ENCODE measurements at places on chromosomes 4 and X. TPM values are rescaled to one million over a fixed set of nuclear protein-coding genes. Genes with fewer than 3 reads are reported as not detected.

Gene KIF4A
- 63.1 TPM for total RNA-seq

Gene CT55
- total RNA-seq = 0.08 TPM

Gene BEND4
- total RNA-seq = 0.13 TPM

DNA sequence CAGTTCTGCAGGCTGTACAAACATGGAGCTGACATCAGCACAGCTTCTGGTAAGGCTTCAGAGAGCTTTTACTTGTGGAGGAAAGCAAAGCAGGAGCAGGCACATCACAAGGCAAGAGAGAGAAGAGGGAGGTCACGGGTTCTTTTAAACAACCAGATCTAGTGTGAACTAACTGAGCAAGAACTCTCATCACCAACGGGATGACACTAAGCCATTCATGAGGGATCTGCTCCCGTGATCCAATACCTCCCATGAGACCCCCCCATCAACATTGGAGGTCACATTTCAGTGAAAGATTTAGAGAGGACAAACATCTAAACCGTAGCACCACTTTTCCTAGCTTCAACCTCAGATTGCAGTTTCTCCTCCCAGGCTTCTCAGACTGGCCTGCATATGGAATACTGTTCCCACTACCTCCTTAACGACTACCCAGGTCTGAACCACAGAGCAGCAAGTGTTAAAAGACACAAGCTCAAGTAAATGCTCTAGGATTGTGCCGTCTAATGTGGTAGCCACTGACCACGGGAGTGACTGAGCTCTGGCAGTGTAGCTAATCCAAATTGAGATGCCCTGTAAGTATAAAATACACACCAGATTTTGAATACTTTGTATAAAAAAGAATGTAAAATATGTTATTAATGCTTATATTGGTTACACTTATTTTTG is 192.7 kb downstream of the PTTG2 start:
- peak; percentile 19 for DNase-seq

- DNase-seq = no peak
Observed at GRCh38 chrX:112734290-112734689, 54.6 kb upstream of the LHFPL1 start.

Gene ENPEP
- 0.56 TPM for total RNA-seq

- DNase-seq = no peak
Observed at GRCh38 chr4:3135155-3136011, 60.9 kb downstream of the HTT start.

DNA sequence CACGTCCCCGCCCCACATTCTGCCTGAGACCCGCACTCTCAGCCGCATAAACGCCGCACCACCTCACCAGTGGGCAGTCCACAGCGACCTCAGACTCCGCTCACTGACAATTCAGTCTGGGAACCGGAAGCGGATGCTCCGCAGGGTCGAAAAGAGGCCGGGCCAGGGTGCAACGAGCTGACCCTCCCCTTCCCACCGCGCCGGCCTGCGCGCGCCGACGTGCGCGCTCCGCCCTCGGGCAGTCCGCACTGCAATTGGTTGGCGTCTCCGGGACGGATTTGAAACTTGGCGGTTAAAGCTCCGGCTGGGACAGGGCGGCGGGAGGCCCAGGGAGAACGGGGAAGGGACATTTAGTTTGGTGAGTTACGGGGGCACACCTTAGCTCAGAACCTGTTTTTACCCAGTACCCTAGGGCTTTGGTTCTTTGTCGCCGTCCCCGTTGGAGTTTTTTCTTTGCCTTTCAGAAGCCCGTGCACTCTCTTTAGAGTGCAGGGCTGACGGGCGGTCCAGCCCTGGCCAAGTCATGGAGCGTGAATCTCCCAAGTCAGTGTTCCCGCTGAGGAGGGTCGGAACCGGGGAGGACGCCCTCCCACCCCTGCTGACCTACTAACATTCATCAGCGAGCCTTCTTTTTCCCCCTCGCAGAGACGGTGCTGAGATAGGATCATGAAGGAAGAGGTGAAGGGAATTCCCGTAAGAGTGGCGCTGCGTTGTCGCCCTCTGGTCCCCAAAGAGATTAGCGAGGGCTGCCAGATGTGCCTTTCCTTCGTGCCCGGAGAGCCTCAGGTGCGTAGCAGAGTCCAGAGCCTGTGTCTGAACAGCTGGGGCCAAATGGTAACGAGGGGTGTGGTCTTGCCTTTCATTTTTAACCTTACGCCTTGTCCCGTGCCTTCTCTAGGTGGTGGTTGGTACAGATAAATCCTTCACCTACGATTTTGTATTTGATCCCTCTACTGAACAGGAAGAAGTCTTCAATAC is at the start of the genes KIF4A and PDZD11:
Gene KIF4A, plus strand, starts transcription at position 312 of the 978 bp plus-strand sequence. Its CDS starts 355 bp downstream, at position 667.
Gene PDZD11, minus strand, starts transcription at position 135 of the 978 bp plus-strand sequence. CDS start 586 bp downstream, outside the sequence.
- peak; percentile 90 for DNase-seq

DNA sequence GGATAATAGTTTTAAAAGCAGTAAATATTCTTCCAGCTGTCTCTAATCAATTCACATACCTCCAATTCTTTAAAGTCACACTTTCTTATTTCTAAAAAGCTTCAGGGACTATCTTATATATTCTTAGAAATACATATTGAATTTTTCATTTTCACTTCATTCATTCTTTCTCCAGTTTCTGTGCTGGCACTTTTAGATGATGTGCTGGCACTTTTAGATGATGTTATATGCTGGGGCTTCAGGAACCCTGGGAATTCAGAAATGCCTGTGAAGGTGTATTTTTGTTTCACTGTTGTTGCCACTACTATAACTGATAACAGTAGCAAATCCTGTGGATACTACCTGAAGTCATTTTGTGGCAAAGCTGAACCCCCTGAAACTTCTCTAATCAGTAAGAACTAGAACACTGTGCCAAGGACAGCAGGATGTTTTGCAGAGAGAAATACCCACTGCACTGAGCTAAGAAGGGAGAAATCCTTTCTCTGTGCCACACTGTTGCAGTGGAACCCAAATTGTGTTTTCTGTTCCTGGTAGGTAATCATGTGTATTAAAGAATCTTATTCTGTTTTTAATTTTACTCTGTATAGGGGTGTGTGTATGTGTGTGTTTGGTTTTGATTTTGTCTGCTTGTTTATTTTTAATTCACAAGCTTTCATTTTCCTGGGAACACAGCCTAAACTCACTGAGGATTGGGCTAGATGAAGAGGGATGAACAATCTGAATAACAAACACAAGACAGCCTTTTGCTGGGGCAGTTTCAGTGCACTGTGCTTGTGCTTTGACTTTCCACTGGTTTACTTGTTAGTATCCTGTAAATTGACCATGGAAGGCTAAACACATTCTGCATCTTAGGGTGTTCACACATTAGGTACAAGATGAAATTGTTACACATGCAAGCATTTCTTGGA is 898.3 kb downstream of the CCSER1 start:
- no peak for DNase-seq

DNA sequence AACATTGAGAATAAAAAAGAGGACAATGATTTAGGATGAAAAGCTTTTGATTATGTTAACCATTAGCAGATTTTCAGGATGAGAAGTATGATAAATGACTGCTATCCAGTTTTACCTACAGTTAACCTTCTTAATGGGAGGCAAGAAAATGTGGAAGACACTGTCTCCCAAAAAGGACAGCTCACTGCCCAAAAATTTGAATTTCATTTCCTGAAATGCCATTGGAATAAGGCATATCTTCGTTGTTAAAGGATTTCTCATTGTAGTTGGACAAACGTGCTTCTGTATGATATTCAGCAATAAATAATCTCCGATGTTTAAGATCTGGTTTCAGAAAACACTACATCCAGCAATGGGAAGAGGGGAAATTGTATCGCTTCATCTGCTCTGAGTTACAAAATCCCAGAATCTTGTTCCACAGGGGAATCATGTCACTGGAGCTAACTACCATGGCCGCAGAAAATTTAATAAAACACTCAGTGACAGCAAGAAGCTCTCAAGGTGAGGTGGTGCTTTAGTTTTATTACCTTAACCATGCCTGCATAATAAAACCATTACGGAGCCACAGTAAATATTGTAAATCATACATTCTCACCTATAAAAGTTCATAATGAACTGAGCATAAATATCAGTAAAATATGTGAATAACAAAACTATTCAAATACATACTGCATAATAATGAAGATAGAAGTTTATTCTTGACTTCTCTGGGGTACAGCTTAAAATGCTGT is 552.3 kb downstream of the PCDH7 start:
- no peak for DNase-seq

Gene WAS
- not detected for total RNA-seq

- DNase-seq = no peak
Observed at GRCh38 chr4:99099311-99099710, 10.7 kb upstream of the ADH5 start.

All from SJCRH30 (cell line).